CD4-positive, alpha-beta T cell treated with Interferon alpha-2 for 1 hour (primary cell): ENCODE measurements at places on chromosomes 3 and 15.

- DNase-seq: peak; percentile 94
These were observed 15.6 kb upstream of the WNT7A start for GRCh38 chr3:13895155-13896105.

DNA sequence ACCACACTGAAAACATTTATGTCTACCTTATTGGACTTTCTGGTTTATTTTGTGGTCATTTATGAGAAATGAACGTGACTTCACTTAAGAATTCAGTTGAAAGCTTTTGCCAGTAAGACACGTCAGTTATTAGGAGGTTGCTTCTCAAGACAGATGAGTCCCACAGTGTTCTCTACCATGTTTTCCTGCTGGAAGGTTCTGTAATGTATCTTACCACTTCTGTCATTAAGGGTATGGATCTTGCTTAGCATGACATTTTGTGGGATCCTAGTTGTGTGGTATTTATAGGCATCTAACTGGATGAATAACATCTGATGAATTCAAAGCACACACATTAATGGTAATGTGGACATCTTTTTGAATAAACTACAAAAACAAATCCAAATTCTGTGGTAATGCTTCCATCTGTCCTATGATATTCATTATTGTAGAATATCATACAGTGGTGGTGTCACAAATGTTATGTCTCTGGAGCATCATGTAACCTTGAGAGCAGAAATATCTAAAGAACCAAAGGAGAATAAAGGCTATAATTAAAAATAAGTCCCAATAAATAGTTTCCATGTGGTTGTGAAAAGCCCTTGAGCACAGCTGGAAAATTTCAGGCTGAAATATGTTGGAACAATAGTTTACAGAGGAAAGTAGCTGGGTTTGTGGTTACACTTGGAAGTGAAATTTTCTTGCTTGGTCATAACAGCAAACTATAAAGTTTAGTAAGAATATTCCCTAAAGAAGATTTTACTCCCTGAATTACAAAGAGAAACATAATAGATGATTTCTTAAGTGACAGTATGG lies 61.5 kb downstream of the C3orf38 start:
- DNase-seq: no peak

- DNase-seq: peak; percentile 73
These were observed 60.8 kb downstream of the SNRK start for GRCh38 chr3:43346978-43347749.

DNA sequence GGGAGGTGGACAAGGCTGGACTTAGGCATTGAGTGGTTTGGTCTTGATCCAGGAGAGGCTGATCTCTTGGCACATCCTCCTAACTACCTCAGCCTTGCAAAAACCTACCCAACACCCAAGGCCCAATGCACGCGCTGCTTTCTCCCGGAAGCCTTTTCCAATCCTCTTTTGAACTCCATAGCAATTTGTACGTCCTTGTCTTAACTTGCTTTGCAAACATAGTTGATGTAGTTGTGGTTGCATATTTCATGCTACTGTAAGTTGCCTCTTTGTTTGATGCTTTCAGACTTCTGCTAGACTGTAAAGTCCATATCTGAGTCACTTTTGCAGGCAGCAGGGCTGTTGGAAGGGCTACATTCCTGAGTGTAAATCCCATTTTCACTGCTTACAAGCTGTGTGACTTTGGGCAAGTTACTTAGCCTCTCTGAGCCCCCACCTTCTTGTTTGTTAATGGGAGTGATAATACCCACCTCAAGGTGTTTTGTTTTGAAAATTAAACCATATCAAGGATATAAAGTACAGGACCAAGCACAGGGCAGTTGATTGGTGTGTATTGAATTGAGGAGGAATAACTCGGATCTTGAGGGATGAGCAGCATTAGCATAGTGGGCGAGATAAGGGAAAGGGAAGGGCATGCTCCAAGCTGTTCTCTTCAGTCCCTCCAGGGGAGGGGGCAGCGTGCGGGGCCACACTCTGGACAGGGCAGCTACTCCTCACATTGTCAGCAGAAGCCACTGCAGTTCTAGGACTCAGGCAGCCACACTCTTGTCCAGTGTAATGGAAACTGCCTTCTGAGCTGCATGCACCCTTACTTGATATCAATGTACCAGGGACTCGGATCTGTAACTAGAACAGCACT lies 28.8 kb downstream of the SIAH2 start:
- no peak for DNase-seq

GRCh38 chr3:31550452-31551251 lies 17.9 kb downstream of the STT3B start:
- peak; percentile 61 for DNase-seq

- DNase-seq: no peak
These were observed 33.7 kb upstream of the TEX264 start for GRCh38 chr3:51637144-51637940.

GRCh38 chr3:136512381-136512780 lies 239.8 kb downstream of the STAG1 start:
- DNase-seq: no peak

GRCh38 chr15:100461049-100461448 lies 67.7 kb downstream of the CERS3 start:
- no peak for DNase-seq

DNA sequence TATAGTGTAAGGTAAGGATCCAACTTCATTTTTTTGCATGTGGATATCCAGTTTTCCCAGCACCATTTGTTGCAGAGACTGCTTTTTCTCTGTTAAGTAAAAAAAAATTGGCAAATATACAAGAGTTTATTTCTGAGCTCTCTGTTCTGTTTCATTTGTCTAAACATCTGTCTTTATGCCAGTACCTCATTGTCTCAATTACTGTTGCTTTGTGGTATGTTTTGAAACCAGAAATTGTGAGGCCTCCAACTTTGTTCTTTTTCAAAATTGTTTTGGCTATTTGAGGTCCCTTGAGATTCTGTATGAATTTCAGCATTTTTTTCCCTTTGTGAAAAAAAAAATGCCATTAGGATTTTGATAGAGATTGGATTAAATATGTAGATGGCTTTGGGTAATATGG lies 150.5 kb downstream of the MINAR1 start:
- no peak for DNase-seq
